Stimulated activated CD8-positive, alpha-beta memory T cell treated with anti-CD3 and anti-CD28 coated beads, Interleukin-4, amount 100 ng/mL, for 48 hours (primary cell): ENCODE measurements at places on chromosomes 1 and 21.

GRCh38 chr1:117967881-117968280, 38.3 kb downstream of the WDR3 start:
- no peak for DNase-seq

DNA sequence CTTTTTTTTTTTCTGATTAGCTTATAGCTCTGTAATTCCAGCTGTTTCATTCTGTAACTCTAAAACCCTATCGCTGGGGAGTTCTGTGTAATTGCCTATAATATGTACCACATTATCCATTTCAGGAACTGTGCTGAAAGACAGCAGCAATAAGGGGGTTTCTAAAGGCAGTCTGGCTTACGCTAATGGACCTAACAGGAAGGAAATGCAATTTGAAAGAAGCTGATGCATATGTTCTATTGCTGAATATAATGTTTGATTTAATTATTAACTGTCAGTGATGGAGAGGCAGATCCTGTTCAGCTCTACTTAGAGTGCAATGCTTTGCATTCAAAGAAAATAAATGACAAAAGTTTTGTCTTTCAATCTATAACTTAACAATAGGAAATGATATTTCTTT, 209.4 kb upstream of the SNX7 start:
- no peak for DNase-seq

GRCh38 chr1:221543529-221544120, 198.3 kb downstream of the DUSP10 start:
- DNase-seq, result no peak

- DNase-seq, result peak; percentile 76
These were observed 4.8 kb upstream of the CRYBG2 start for GRCh38 chr1:26358411-26359384.

GRCh38 chr1:27811741-27812500, 18.7 kb upstream of the PPP1R8 start:
- no peak for DNase-seq

GRCh38 chr1:52403566-52404115, 582 bp downstream of the ORC1 start:
- peak; percentile 61 for DNase-seq

DNA sequence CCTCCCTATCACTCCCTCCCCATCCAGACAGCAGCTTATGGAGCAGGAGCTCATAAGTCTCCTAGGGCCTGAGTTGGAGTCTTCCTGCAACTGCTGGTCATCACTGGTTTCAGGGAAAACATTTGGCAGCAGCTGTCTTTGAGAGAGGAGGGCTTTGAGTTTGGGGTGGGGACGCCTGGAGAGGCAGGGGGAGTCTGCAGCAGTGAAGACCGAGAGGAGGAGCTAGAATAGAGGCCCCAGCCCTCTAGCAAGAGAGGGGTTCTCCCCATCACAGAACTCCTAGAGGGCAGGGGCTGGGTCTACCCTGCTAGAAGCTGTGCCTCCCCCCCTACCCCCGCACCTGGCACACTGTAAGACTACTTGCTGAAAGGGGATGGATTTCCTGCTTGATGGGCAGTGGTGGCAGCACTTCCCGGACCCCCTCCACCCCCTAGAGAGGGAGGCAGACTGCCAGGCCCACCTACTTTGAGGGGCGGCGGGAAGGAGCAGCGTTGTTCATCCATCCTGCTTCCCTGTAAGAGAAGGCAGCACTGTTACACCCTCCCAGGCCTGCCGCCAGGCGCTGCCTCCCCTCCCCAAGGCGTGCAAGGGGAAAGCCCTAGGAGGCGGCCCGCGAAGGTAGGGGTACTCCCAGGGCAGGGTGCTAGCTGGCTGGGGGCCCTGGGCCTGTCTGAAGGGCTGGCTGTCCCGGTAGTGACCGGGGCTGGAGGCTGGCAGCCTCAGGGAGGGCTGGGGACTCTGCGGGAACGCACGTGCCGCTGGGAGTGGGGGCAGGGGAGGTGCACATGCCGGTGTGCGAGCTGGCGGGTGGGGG, 50.4 kb downstream of the RAP1GAP start:
- no peak for DNase-seq

DNA sequence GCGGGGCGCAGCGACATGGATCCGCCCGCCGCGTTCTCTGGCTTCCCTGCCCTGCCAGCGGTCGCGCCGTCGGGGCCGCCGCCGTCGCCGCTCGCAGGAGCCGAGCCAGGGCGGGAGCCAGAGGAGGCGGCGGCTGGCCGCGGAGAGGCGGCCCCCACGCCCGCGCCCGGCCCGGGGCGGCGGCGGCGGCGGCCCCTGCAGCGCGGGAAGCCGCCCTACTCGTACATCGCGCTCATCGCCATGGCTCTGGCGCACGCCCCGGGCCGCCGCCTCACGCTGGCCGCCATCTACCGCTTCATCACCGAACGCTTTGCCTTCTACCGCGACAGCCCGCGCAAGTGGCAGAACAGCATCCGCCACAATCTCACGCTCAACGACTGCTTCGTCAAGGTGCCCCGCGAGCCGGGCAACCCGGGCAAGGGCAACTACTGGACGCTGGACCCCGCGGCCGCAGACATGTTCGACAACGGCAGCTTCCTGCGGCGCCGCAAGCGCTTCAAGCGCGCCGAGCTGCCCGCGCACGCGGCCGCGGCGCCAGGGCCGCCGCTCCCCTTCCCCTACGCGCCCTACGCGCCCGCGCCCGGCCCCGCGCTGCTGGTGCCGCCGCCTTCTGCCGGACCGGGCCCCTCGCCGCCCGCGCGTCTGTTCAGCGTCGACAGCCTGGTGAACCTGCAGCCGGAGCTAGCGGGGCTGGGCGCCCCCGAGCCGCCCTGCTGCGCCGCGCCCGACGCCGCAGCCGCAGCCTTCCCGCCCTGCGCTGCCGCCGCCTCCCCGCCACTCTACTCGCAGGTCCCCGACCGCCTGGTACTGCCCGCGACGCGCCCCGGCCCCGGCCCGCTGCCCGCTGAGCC, 459 bp downstream of the FOXE3 start:
- peak; percentile 33 for DNase-seq

DNA sequence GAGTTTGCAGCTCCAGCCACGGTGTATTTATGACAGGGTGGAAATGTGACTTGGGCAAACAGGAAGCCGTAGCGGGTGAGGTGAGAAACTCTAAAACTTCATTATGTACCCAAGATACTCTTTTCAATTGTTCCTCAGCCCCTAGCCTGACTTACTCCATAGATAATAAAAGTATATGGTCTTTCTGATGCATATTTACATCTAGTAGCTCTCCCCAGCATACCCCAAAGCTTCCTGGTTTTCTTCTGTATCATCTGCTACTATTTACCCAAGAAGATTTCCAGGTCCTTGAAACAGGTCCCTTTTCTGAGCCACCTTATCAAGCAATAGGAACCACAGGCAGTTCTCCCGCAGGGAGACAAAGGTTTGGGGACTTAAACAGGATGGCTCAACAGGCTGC, 201.5 kb upstream of the ESRRG start:
- DNase-seq, result no peak

DNA sequence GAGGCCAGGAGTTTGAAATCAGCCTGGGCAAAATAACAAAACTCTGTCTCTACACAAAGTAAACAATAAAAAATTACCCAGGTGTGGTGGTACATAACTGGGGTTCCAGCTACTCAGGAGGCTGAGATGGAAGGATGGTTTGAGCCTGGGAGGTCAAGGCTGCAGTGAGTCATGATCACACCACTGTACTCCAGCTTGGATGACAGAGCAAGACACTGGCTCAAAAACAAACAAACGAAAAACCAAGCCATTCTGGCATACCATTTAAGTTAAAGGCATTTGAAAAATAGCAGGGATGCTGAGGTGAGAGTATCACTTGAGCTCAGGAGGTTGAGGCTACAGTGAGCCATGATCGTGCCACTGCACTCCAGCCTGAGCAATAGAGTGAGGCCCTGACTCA, 5.3 kb upstream of the ALDH9A1 start:
- DNase-seq, result no peak

DNA sequence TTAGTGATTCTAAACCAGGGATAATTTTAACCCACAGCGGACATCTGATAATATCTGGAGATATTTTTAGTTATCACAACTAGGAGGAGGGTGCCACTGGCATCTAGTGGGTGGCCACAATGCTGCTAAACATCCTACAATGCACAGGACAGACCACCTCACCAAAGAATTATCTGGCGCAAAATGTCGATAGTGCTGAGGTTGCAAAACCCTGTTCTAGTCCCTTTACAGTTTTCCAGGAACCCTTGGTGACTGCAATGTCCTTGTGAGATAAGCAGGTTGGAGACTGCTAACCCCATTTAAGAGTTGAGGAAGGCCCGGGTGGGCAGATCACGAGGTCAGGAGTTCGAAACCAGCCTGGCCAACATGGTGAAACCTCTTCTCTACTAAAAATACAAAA, 163.1 kb upstream of the BEND5 start:
- no peak for DNase-seq

GRCh38 chr1:21594935-21595897, 73.9 kb downstream of the RAP1GAP start:
- DNase-seq, result peak; percentile 85

- DNase-seq, result no peak
These were observed 8.6 kb upstream of the EEIG2 start for GRCh38 chr1:108551137-108551862.

DNA sequence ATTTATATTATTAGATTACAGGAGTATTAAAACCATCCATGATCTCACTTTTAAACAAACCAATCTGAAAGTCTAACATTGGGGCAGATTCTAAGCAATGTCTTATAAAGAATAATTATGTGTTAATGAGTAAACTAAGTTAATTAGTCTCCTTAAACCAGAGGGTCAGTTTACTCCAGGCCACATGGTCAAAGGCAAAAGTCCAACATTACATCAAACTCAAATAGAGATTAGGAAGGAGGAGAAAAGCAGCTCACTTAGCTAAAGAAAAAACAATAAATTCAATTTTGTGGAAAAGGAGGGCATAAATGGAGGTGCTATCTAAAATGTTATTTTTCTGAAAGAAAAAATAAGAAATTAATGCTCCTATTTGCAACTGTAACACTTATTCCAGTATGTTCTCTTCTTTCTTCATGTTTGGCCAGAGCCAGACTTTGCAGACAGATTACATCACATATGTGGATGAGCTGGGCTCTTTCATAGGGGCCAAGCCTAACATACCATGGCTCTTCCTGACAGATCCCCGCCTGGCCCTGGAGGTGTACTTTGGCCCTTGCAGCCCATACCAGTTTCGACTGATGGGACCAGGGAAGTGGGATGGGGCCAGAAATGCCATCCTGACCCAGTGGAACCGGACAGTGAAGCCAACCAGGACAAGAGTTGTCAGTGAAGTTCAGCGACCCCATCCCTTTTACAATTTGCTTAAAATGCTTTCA, 24.3 kb upstream of the FMO2 start:
- DNase-seq, result no peak

DNA sequence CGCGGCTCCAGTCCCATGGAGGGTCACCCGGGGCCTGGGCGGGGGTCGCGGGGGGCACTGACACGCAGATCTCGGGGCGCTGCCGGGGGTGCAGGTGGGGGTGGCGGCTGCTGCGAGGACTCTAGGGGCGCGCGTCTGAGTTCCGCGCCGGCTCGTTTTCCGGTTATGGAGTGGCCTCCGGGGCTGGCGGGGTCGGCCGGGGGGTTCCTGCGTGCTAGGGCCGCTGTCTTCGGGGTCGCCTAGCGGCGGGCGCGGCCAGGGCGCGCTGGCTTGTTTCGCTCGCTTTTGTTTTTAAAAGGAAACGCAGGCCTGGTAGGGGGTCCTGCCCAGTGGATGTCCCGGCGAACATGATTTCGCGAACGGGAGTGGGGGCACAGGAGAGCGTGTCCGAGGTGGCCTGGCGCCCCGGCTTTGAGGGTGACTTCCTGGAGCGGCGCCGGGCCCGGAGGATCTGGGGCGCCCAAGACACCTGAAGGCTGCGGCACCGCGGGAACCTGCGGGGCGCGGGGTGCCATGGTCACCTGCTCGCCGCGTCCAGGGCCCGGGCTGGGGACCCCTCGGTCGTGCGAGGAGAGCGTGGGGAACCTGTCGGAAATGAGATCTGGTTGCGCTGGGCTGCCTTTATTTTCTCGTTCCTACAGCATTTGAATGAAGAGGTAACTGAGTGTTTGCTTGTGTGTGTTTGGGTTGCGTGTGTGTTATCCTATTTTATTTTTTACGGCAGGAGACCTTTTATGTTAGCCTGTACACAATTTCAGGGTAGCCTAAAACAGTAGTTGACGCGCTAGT, 618 bp downstream of the ETS2 start:
- peak; percentile 55 for DNase-seq

DNA sequence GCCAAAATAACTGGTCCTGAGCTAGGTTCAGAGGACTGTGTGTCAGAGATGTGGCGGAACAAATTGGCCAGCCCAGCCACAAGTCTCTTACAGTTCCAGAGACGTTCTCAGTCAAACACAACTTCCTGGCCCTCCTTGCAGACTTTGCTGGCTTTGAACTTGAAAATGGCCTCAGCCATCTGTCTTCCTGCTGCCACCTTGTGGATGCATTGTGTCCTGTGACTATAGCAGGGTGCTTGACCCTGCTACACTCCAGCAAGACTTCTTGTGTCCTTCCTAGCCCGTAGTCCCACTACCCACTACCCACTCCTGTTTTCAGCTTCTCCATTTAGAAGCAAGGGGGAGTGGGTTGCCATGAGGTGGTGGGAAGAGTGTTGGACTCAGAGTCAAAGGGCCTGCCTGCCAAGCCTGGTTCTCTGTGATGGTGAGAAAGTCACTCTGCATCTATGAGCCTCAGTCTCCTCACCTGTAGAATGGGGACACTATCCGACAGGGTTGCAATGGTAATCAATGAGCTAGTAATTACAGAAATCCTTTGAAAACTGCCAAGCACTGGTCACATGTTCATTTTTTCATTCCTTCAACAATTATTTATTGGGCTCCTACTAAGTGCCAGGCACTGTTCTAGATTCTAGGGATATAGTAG, 109.9 kb downstream of the IGSF21 start:
- DNase-seq, result no peak

DNA sequence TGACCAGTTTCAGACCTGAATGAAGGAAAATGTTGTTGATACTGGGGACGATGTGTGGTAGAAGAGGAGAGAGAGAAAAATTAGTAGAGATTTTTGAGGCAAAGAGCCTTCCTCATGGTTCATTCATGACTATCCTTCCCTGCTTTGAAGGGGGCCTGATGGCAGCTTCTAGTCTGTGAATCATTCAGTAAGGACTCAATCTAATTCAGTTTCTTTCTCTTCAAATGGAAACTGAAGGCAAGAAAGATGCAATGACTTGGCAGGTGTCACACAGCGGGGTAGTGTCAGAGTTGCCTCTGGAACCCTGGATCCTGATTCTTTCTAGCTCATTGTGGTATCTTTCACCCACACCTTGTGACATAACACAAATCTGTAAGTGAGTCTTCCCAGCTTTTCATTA, 14.9 kb upstream of the CD5L start:
- DNase-seq, result no peak

DNA sequence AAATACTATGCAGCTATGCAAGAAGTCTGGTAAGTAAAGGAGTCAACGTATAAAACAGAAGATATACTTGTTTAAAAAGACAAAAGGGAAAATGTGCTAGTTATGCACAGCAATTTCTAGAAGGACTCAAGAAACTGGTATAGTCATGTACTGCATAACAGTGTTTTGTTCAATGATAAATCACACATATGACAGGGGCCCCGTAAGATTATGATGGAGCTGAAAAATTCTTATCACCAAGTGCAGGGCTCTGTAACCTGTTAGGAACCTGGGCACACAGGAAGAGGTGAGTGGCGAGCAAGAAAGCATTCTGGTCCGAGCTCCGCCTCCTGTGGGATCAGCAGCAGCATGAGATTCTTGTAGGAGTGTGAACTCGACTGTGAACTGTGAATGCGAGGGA, 13.2 kb downstream of the ADAR start:
- no peak for DNase-seq
